Stimulated activated CD4-positive, alpha-beta T cell treated with anti-CD3 and anti-CD28 coated beads, TNF-alpha, amount 100 ng/mL, for 4 hours (primary cell): ENCODE measurements at places on chromosomes 2 and 18.

DNA sequence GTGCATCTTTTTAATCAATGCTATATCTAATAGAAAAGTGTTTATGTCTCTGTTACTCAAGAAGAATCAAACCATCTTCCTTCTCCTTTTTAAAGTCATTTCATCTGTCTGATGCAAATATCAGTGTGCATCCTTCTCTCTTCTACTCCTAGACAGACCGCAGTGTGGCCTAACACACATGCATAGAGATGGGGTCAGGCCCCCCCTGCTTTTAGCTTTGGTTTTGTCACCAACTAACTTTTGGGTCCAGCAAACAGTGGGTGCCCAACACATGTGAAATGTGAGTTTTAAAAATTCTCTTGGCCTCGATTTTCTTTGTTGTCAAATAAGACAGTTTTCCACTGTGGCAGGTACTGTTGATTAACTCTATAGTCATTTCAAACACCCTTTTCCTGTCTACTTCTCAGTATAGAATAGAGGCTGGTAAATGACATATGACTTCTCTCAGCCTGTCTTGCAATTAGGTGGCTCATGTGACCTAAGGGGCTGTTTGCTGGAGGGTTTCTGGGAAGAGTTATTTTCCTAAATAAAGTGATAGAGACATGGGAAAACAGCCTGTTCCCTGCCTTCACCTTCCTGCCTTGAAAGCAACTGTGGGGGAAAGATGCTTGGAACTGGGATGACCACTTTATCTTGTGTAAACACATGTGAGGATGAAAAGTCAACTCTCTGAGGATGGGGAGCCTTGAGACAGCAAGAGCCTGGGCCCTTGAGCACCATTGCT, 65.7 kb upstream of the DARS1 start:
- no peak for DNase-seq

- DNase-seq = no peak
Measured at GRCh38 chr2:209974576-209974975, 27.9 kb upstream of the RPE start.

GRCh38 chr2:199985625-199986207, 30.3 kb downstream of the MAIP1 start:
- peak; percentile 12 for DNase-seq

- DNase-seq = no peak
Measured at GRCh38 chr18:62569081-62569655, 46.3 kb downstream of the ZCCHC2 start.

- DNase-seq = no peak
Measured at GRCh38 chr2:39050109-39050508, 70.7 kb downstream of the SOS1 start.

GRCh38 chr2:45852450-45853150, 201.1 kb downstream of the PRKCE start:
- no peak for DNase-seq

GRCh38 chr18:51229328-51229727, 31.8 kb upstream of the MEX3C start:
- DNase-seq = no peak

GRCh38 chr2:134269972-134270735, 16.3 kb downstream of the MGAT5 start:
- DNase-seq = no peak
